ENCODE measurements at places on chromosomes 5 and 9. TPM values are rescaled to one million over a fixed set of nuclear protein-coding genes. Genes with fewer than 3 reads are reported as not detected.

DNA sequence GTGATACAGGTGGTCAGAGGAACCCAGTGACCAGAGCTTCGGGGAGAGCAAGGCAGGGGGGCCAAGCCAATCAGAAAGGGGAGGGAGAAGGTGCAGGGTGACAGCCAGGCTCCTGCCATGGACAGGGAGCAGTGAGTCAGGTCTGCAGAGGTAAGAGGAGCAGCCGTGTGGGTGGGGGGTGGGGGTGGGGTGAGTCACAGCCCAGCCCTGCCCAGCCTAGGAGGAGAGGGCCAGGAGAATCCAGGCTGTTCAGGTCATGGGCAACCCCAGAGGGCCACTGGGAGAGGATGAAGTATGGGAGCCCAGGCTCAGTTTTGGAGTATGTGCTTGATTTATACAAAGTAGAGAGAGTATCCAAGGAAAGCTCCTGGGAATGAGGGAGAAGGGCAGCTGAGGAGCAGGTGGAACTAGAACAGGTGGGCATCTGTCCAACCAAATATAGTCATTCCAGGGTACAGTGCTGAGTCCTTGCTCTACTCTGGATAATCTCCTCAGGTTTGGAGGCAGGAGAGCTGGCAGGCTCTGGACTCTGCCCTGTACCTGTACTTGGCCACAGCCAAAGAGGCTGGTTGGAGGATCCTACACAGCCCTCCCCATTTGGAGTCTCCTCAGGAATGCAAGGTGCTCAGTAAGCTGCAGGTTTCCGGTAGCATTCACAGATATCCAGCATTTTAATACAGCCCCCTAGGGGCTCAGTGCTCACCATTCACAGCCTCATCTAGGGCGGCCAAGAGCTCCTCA, 1.6 kb downstream of the HBEGF start:
- no peak for DNase-seq

CCL21 gene
- total RNA-seq = not detected

MAST4 gene
- 3.3 TPM for total RNA-seq

DNA sequence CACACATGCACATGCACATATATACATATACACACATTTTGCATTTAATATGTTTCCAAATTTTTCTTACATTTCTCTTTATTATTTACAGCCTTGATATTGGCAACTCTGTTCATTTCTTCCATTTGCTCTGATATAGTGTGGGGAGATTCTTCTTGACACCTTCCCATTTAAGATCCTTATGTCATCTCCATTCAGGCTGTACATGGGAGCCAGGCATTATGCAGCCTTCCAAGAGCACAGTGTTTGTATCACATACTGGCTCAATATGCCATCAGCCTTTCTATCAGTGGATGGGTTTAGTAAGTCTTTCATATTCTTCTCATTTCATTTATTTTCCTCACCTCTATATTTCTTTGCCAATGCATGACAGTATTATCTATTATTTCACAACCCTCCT, 372.3 kb upstream of the FTMT start:
- no peak for DNase-seq

- no peak for DNase-seq
Observed at GRCh38 chr5:100406640-100407039, 128.5 kb upstream of the FAM174A start.

DMXL1 gene
- total RNA-seq = 34.3 TPM

DNA sequence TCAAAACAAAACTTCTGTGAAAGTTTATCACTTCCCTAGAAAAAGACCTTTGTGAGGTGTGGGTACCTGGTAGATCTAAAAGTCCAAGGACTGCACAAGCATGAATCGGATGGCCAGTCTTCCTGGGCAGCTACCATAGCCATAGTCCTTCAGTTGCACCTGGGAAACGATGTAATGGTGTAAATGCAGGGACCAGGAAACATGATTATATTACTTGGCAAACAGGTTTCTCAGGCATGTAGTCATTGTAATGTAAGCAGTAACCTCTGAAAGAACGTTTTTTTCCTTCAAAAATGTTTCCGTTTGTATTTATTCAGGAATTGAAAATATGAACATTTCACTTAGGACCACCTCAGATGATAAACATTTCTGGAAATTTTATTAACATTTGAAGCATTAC, 433.4 kb downstream of the DTWD2 start:
- DNase-seq = no peak

All from SK-MEL-5 (cell line).